ENCODE measurements at places on chromosomes 3 and 15.

GRCh38 chr3:183031826-183032225 lies 51.5 kb upstream of the DCUN1D1 start:
- DNase-seq: no peak

DNA sequence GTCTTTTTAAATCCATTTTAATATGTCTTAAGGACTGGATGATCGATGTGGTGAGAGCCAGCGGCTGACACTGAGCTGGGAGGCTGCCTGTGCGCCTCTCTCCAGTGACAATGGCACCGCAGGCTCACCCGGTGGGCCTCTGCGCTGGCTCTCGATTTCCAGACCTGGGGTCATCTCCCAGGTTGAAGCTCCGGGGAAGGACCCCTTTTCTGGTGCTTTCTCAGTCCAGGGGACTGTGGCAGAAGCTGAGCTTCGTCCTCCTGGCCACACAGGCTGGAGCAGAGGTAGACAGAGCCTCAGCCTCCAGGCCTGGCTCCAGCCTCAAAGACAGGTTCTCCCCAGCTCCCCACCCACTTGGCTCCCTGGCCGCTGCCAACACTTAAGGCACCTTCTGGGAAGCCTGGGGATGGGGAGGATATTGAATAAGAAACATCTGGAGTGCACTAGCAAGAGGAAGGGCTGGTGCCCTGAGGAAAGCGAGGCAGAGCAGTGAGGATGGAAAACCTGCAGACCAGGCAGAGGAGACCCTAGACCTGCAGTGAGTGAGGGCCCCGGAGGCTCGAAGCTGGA lies 154.2 kb upstream of the SMAD3 start:
- no peak for DNase-seq

DNA sequence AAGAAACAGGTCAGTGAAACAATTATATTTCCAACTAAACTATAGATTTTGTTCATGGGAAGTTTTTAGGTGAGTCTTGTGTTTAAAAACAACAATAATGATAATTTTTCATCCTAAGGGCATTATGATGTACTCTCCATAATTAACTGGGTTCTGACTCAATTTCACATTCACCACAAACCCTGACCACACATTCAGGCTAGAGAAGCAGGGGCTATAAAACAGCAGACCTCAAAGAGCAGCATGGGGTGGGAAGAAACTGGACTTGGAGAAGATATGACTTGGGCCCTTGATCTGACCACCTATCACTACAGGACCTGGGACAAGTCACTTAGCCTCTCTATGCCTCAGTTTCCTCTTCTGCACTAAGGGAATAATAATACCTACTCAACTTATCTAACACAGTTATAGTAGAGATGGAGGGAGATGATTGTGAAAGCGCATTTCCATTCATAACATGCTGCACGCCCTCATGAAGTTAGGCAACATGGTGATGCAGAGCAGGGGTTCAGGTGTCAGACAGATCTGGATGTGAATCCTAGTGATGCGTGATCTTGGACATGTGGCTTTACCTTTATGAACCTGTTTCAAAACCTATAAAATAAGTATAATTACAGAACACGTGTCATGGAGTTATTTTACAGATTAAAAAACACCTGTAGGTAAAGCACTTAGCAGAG lies 63.0 kb upstream of the ACP3 start:
- DNase-seq: no peak

DNA sequence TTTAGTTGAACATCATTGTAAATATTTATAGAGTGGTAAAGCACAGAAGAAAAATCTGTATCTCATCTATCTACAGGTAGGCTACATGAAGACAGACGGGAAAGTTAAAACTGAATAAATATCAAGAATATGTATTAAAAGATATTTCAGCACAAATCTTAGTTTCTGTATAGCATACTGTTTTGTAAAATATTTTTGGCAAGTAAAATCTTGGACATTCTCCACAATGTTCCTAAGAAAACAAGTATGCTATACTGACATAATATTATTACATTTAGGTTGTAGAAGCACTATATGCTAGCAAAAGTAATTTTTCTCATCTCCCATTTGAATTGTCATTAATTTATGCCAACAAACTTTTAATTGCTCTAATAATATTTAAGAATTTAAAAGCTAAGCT lies 326.4 kb upstream of the ARL6 start:
- DNase-seq: no peak

Measured in D721Med (cell line).